ENCODE measurements at places on chromosomes 5 and 9. TPM values are rescaled to one million over a fixed set of nuclear protein-coding genes. Genes with fewer than 3 reads are reported as not detected.

TSSK1B gene
- total RNA-seq = 1.4 TPM

ARID3C gene
- 0.74 TPM for total RNA-seq

HAND1 gene
- not detected for total RNA-seq

- DNase-seq = no peak
Measured at GRCh38 chr5:98779264-98779877, 5.9 kb downstream of the RGMB start.

DNA sequence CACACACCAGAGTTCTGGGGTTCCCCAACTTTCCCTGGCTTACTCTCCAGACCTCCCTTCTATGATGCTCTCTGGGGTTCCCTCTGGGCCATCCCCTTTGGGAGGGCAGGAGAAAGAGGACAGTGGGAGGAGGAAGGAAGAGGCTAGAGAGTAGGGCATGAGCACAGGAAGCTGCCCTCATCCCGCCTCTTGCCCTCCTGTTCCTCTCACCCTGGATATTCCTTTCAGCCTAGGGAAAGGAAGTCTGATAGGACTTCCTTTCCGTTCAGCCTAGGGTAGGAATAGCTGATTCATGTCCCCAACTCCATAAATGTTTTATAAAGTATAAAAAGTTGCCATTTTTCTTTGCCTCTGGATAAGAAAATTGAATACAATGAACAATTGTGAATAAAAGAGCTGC, 7.4 kb downstream of the MAP1B start:
- DNase-seq = no peak

- no peak for DNase-seq
Measured at GRCh38 chr9:124671861-124672260, 99.2 kb downstream of the NR6A1 start.
